ENCODE measurements at places on chromosomes 2 and 18. TPM values are rescaled to one million over a fixed set of nuclear protein-coding genes. Genes with fewer than 3 reads are reported as not detected.

PROM2 gene
- total RNA-seq, result 53.7 TPM

CPSF3 gene
- total RNA-seq, result 51.8 TPM

STK16 gene
- total RNA-seq, result 10.2 TPM

RSAD2 gene
- total RNA-seq, result not detected

CERKL gene
- not detected for total RNA-seq

DIPK1C gene
- total RNA-seq, result not detected

ZNF532 gene
- total RNA-seq, result 42.7 TPM

DSG2 gene
- 93.5 TPM for total RNA-seq

DNAJC5G gene
- total RNA-seq, result not detected

Measured in airway epithelial cell (primary cell).